ENCODE measurements at places on chromosomes 2 and 18. TPM values are rescaled to one million over a fixed set of nuclear protein-coding genes. Genes with fewer than 3 reads are reported as not detected.

Gene C2orf76
- 10.4 TPM for total RNA-seq

GRCh38 chr2:30860726-30861125, 53.5 kb upstream of the CAPN13 start:
- H3K27me3 ChIP-seq, result no peaks in the 10 kb centered on the region
- no peak overlapping the region for H3K4me3 ChIP-seq
- no peak for DNase-seq
- H3K36me3 ChIP-seq, result no peaks in the 10 kb centered on the region

GRCh38 chr2:231043796-231044195, 6.5 kb downstream of the C2orf72 start:
- no peaks in the 10 kb centered on the region for H3K36me3 ChIP-seq
- no peak overlapping the region for H3K4me3 ChIP-seq

DNA sequence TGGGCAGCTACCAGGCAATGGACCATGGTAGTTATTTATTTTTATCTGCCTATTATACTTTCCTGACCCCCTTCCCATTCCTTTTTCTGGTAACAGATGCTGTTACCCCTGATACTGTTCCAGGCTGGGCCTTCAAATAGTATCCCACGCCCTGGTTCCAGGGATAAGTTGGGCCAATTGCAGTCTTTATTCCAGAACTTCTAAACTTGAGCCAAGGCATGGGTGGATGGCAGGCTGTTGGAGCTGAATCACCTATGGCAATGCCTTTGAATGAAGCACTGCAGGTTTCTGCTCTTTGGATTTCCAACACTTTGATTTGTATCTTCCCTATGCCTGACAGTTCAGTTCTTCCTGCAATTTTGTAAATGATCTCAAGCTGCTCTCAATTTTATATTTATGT, 99.2 kb upstream of the LHCGR start:
- H3K4me3 ChIP-seq, result no peak overlapping the region
- no peak for DNase-seq
- peaks cover 10% of the 10 kb centered on the region for H3K4me1 ChIP-seq

GRCh38 chr2:170324640-170325046, 146.7 kb downstream of the MYO3B start:
- H3K27ac ChIP-seq, result no peak overlapping the region
- peaks cover 22% of the 10 kb centered on the region for H3K36me3 ChIP-seq
- no peaks in the 10 kb centered on the region for H3K27me3 ChIP-seq

Data from glutamatergic neuron (in vitro differentiated cells).